ENCODE measurements at places on chromosomes 12 and 14. TPM values are rescaled to one million over a fixed set of nuclear protein-coding genes. Genes with fewer than 3 reads are reported as not detected.

TAS2R20 gene
- not detected for total RNA-seq

RD3L gene
- total RNA-seq = not detected

DNA sequence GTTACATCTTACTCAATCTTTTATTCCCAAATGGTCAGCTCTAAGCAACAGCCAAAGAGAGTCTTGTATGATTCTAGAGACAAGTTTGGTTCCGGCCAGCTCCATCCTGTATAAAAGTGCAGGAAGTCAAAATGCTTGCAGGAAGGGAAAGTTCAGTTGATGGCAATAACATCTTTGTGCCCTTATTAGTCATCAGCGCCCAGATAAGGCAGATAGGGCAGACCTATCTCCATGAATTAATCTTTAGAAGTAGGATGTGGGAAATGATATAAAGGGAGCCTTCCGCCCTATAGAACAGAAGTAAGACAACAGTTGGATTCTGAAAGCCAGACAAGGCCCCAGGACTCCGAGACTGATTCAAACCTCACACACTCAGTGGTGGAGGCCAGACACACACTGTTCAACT is 6.4 kb downstream of the GNS start:
- no peak for DNase-seq

DNA sequence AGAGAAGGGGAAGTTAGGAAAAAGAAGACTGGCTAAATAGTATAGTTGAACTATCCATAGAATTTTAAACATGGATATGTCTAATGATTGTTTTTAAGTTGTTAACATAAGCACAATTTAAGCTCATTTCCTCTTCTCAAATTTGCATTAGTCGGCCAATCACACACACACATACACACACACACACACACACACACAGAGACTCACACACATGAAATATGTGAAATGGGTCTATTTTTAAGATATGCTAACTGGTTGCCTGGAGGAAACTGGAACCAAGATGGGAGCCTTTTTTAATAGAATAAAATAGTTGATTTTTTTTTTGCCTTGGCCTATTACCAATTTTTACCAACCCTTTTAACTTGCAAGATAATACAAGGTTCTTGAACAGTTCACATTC is 24.0 kb upstream of the STYK1 start:
- DNase-seq = no peak

DNA sequence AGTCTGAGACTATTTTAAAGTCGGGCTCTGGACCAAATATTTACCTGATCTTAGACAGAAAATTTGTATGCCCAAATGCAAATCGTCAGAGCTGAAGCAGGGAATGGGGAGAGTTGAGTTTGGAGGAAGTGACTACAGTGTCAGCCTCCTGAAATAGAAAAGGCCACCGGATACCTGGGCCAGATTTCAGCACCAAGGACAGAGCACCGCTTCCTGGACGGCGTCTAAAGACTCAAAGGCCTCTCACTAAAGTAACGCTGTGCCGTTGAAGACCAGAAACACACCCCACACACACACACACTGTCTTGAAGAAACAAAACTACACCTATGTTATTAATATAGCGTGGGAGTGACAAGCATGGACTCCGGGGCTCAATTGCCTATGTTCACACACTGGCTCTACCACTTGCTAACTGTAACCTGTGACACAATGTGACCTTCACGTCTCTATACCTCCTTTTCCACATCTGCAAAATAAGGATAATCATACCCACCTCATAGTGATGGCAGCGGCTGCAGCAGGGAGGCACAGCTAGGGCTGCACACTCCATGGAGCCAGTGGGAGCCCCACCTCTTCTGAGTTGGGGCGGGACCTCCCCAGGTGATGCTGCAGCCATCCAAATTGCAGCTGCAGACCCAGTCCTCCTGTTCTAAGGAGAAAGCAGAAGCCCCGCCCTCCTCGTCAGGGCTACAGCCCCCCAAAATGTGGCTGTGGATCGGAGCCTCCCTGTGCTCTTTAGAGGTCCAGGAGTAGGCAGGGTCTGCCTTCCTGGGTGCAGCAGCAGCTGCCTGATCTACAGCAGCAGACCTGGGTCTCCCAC is 35.6 kb downstream of the KRT76 start:
- DNase-seq = peak; percentile 100

DNA sequence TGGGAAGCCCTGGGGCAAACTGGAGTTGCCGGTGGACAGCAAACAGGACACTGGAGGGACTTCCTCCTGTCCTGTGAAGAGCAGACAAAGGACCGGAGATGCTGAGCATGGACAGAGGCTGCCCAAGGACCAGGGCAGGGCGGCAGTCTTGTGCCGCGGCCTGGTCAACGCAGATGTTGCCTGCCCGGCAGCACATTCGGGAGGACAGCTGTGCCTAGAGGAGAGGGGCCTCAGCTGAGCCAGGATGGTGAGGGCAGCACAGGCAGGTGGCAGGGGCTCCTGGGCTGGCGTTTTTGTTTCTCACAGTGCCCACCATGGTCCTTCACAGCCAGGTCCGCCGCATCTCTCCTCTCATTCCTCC is 13.3 kb downstream of the ANKRD9 start:
- DNase-seq = no peak

DNA sequence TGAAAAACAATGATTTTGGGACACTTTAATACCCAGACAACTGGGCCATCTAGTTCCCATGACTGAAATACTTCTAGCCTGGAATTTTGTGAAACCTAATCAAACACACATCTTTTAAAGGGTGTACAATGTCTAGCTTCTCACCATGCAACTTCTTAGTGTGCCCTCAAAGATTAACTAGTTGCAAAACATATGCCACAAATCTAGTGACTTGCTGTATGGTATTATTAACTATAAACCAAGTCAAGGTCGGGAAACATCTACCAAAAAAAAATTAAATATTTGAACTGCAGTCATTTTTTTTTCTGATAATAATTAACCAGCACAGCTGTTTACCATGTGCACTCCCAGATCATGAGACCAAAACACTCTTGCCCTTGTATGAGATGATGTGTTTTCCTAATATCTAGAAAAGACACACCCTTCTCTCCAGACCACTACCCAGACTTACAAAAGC is 171.8 kb upstream of the FOXN3 start:
- DNase-seq = no peak
